ENCODE measurements at places on chromosomes 12 and 14. TPM values are rescaled to one million over a fixed set of nuclear protein-coding genes. Genes with fewer than 3 reads are reported as not detected.

The SLC10A1 gene
- total RNA-seq: not detected

DNA sequence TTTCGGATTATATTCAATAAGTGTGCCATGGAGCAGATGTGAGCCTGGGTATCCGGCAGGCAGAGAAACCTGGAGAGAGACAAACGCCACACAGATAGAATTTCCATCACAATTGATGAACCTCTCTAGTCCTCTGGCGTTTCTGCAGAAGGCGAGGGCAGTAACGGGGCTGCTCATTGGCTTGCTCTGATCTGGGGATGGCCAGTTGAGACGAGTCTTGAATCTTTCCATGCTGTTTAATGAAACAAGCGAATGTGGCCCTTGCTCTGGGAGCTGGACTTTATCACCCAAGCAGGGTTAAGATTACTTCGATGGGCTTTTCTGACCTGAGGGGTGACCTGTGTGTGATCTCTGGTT is 42.4 kb upstream of the CLMN start:
- no peak for DNase-seq

The TMEM52B gene
- total RNA-seq: not detected

The DCAF11 gene
- total RNA-seq: 68.6 TPM

Data from heart left ventricle (tissue), 16 donors.